ENCODE measurements at places on chromosomes 3 and 15. TPM values are rescaled to one million over a fixed set of nuclear protein-coding genes. Genes with fewer than 3 reads are reported as not detected.

Gene GOLGA8T
- total RNA-seq = 0.20 TPM

Gene COL7A1
- 0.13 TPM for total RNA-seq

Gene INKA1
- total RNA-seq = 20.4 TPM

Gene OCA2
- total RNA-seq = not detected

DNA sequence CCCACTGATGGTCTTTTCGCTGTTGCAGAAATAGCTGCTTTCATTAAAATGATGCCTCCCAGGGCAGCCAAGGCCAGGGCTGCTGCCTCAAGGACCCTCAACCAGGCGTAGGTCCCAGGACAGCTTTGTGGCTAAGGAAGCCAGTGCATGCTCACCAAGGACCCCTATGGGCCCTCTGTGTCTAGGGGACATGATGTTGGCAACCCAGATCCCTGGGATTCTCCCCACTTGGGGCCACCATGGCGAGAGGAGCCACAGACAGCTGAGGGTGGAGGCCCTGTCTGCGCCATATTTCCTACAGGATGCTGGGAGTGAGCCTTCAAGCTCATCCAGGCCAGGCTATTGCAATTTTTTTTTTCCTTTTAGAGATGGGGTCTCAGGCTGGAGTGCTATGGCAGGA, 137.2 kb downstream of the CHSY1 start:
- no peak for DNase-seq

- DNase-seq = no peak
Measured at GRCh38 chr3:138398791-138399575, 35.4 kb upstream of the ESYT3 start.

- no peak for DNase-seq
Measured at GRCh38 chr3:14520149-14520548, 20.0 kb downstream of the GRIP2 start.

DNA sequence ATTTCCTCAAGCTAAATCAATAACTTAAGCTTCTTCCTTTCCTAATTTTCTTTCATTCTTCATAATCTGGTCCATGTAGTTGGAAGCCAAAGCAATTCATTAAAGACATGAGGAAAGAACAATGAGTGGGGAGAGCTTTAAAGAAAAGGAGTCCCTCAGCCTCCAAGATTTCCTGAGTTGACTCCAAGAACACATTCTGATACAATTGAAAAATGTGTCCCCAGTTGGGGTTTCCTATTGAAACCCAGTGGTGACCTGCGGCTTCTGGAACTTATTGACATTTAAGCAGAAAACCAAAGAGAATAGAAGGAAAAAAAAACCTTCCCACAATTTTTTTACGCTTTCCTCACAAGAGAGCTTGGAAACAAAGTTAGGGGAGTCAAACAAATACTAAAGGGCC, 37.0 kb downstream of the ATP8B4 start:
- DNase-seq = no peak
